Stimulated activated CD4-positive, alpha-beta T cell treated with anti-CD3 and anti-CD28 coated beads, Interleukin-2, amount 100 ng/mL, for 24 hours (primary cell): ENCODE measurements at places on chromosomes 1 and 21.

DNA sequence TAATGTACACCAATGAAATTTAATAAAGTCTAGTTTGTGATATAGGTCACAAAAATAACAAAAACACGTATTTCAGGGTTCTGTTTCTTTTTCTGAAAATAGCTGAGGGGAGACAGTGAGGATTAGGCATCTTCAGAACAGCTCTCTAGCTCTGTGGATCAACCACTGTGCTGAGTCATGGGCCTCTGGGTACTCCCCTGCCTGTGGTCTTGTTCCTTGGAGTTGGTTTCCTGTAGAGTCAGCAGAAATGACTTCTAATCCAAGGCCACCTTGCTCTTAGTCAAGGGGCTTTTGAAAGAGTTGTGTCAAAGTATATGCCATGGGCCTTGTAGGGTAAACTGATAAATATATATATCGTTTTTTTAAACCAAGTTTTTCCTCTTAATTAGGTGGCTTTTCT is 141.8 kb upstream of the ZRANB2 start:
- DNase-seq, result no peak

- no peak for DNase-seq
Observed at GRCh38 chr1:15758343-15758931, at the start of gene FBLIM1. TSS of gene FBLIM1 (plus strand) at chr1:15758795. CDS start at chr1:15764984, 6,189 bp downstream.

- DNase-seq, result peak; percentile 31
Observed at GRCh38 chr1:41322835-41323234, 38.4 kb upstream of the FOXO6 start.

- no peak for DNase-seq
Observed at GRCh38 chr1:198220428-198220827, 63.6 kb downstream of the NEK7 start.

DNA sequence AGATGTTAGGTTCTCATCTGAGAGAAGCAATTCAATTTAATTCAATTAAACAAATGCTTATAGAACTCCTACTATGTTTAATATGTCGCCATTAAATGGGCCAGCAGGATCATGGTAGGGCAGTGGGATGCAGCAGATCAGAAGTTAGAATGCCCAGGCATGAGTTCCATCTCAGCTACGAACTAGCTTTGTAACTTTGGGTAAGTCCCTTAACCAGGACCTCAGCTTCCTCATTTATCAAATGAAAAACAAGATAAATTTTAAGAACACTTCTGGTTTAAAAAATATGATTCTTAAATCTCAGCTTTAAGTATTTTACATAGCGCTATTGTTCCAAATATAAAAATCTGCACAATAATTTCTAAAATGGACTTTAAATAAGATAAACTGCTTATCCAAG is 67.5 kb upstream of the GFI1 start:
- DNase-seq, result no peak
